ENCODE measurements at places on chromosomes 13 and 19. TPM values are rescaled to one million over a fixed set of nuclear protein-coding genes. Genes with fewer than 3 reads are reported as not detected.

Gene ZNF44
- total RNA-seq: 4.6 TPM

Gene MIER2
- total RNA-seq: 7.9 TPM

Gene TMPRSS9
- total RNA-seq: 0.05 TPM

Gene S1PR5
- total RNA-seq: 3.3 TPM

Gene STX10
- 87.0 TPM for total RNA-seq

Gene ZNF490
- 4.3 TPM for total RNA-seq

Gene CGB2
- 0.49 TPM for total RNA-seq

Gene ZNF527
- total RNA-seq: 1.7 TPM

Gene NANOS3
- not detected for total RNA-seq

Gene MYH14
- 43.9 TPM for total RNA-seq

Gene ZNF560
- not detected for total RNA-seq

Gene PEG3
- total RNA-seq: 0.56 TPM

Gene TJP3
- total RNA-seq: 10.6 TPM

Gene CEBPA
- 27.0 TPM for total RNA-seq

Gene ZNF99
- not detected for total RNA-seq

Gene ZSCAN22
- 1.9 TPM for total RNA-seq

Gene TUBB4A
- total RNA-seq: not detected

Gene CRLF1
- 2.4 TPM for total RNA-seq

Gene CACNG8
- not detected for total RNA-seq

Gene MUC16
- 0.85 TPM for total RNA-seq

Gene ZNF709
- total RNA-seq: 0.23 TPM

Gene ERICH4
- total RNA-seq: not detected

Gene SMAD9
- 1.3 TPM for total RNA-seq

Gene COL5A3
- total RNA-seq: 3.7 TPM

Gene SLC6A16
- not detected for total RNA-seq

Gene PRKCSH
- 183 TPM for total RNA-seq

Gene GARIN5A
- total RNA-seq: 1.5 TPM

Gene ZNF433
- total RNA-seq: 5.3 TPM

Gene NXNL1
- total RNA-seq: not detected

Gene GDF15
- total RNA-seq: 19.5 TPM

Gene KIR2DL1
- not detected for total RNA-seq

Gene ZIC2
- not detected for total RNA-seq

Gene ZNF850
- total RNA-seq: 3.9 TPM

Gene SELENOV
- total RNA-seq: not detected

Gene NLRP11
- not detected for total RNA-seq

Gene F2RL3
- total RNA-seq: not detected

Gene TEX26
- not detected for total RNA-seq

Gene KLK3
- total RNA-seq: not detected

Gene KCNK6
- total RNA-seq: 29.0 TPM

Gene THSD8
- not detected for total RNA-seq

Gene PAK4
- total RNA-seq: 29.4 TPM

Gene CABP5
- total RNA-seq: not detected

Gene HIPK4
- total RNA-seq: not detected

Gene LILRB3
- not detected for total RNA-seq

Gene FGF9
- total RNA-seq: not detected

Gene GAPDHS
- not detected for total RNA-seq

Gene MRI1
- 61.5 TPM for total RNA-seq

Gene NLRP5
- total RNA-seq: not detected

Gene TMEM145
- total RNA-seq: not detected

Gene KIR3DL1
- not detected for total RNA-seq

Gene ZSCAN4
- total RNA-seq: not detected

Gene SIGLEC12
- total RNA-seq: not detected

Gene F10
- total RNA-seq: not detected

Gene SIGLECL1
- not detected for total RNA-seq
